SHP77 treated with DMSO at 0.1 percent for 48 hours (cell line): ENCODE measurements at places on chromosomes 3 and 15.

- DNase-seq = no peak
Measured at GRCh38 chr3:194087280-194087679, 48.7 kb upstream of the HES1 start.

GRCh38 chr3:20027136-20027535 lies 13.1 kb upstream of the KAT2B start:
- DNase-seq = no peak

- no peak for DNase-seq
Measured at GRCh38 chr3:108328821-108329486, 32.6 kb downstream of the HHLA2 start.

GRCh38 chr3:72560846-72561675 lies 287.2 kb downstream of the SHQ1 start:
- no peak for DNase-seq

DNA sequence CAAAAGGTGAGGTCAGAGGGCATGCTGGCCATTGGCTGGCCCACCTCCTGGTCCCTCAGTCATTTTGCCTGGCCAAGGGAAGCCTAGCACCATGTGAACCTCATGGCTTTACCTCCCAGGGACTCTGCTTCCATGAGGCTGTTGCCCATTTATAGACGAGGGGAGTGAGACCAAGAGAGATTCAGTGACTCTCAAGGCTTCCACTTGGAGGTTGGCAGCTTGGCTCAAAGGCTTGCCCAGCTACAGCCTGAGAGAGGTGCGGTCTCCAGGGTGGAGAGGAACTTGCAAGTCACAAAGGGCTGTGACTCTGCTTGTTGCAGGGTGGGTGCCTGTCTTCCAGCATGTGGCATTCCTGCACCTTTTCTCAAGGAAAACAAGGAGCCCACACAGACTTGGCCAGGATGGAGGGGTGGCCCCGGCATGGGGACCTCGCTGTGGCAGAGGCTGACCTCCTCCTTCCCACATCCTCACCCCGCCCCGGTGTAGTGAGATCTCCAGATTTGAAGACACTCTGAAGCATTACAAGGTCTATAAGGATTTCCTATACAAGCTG lies 24.5 kb downstream of the CFAP100 start:
- DNase-seq = no peak

GRCh38 chr3:25046911-25047771 lies 380.9 kb upstream of the RARB start:
- no peak for DNase-seq

GRCh38 chr15:85482894-85483293 lies 102.5 kb downstream of the AKAP13 start:
- DNase-seq = no peak

DNA sequence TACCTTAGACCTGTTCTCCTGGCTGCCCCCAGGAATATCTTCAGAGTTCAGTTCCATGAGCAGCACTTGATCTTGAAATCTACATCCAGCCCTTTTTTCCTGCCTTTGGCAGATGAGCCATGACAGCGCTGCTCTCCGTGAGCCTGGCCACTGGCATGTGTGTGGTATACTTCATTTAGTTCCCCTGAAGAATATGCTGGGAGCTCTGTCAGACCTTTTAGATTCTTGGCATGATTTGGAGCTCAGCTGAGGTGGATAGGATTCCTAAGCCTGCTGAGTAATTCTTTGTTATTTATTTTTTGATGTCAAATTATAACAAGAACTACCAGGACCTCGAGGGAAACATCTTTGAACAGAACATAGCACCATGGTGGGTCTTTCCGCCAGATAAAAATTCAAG lies 121.7 kb downstream of the EDEM1 start:
- no peak for DNase-seq

DNA sequence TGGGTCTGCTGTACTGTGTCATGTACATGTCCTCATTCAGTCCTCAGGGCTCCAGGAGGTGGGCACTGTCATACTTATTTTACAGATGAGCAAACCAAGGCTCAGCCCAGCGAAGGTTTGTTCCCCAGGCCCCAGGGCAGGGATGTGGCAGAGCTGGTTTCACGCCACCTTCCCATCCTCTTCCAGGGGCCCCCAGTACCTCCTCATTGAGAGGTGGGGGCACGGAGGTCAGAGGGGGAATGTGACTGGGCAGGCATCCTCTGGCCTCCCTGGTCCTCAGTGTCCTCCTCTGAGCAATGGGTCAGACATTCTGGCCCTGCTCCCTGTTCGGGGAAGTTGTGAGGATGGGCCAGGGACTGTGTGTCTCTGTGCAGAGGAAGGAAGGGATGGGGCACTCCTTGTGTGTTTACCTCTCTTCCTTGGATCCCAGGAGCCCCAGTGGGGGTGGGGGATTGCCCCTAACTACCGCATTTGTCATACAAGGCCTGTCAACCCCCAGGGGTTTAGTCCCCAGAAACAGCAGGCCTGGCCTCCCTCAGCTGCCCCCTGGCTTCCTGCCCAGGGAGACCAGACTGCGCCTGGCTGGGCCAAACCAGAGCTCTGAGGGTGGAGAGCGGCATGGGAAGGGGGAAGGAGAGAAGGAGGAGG lies 65.9 kb upstream of the LCTL start:
- no peak for DNase-seq

DNA sequence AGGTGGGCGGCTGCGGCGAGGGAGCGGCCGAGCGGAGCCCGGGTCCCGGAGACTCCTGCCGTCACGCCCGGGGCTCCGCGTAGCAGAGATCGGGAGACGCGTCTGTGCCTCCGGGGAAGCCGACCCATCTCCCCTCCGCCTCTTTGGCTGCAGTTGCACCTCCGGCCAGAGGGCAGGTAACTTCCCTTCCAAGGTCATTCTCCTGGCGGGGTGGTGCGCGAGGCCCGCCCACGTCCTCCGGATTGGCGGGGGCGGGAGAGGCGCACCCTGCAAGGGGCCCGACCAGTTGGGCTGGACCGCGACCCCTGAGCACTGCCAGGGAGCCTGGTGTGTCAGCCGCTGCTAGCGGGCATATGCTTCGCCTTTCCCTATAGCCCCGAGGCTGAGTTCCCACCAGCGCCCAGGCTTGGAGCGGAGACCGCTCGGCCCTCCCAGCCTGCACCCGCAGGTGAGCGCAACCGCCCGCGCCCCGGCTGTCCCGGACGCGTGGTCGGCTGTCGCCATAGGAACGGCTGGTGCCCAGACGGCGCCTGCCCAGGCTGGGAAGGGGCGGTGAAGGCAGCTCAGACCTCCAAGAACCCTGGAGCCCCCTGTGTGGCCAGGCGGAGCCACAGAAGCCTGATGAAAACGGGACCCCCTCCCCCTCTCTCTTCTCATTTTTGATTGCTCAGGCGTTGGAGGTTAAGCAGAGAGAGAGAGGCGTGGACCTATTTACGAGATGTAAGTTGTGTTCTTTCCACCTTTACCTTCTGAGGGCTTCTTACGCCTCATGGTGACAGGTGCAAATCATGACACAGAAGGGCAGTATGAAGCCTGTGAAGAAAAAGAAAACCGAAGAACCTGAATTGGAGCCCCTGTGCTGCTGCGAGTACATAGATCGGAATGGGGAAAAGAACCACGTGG lies 453 bp downstream of the ZDHHC23 start:
- peak; percentile 12 for DNase-seq

GRCh38 chr3:62332835-62333244 lies 40.5 kb downstream of the FEZF2 start:
- DNase-seq = no peak

DNA sequence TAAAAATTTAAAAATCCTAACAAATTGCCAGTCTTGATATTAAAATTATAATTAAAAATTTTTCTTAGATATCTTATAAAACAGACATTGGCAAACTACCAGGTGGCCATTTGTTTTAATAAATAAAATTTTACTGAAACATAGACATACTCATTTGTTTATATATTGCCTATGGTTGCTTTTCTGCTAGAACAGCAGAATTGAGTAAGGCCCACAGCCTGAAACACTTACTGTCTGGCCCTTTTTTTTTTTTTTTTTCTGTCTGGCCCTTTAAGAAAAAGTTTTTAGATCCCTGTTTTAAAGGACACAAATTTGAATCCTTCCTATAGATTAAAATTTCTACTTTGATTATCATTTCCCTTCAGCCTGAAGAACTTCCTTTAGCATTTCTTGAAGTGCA lies 60.5 kb upstream of the CTDSPL2 start:
- DNase-seq = no peak
